ENCODE measurements at places on chromosomes 2 and 18. TPM values are rescaled to one million over a fixed set of nuclear protein-coding genes. Genes with fewer than 3 reads are reported as not detected.

The SERPINB7 gene
- not detected for total RNA-seq

The SCYGR4 gene
- total RNA-seq: not detected

The IL1R2 gene
- 25.4 TPM for total RNA-seq

The CHRNG gene
- not detected for total RNA-seq

The GDF7 gene
- 0.02 TPM for total RNA-seq

The MAP3K19 gene
- not detected for total RNA-seq

The POTEC gene
- total RNA-seq: not detected

The LGALSL gene
- total RNA-seq: 2.2 TPM

DNA sequence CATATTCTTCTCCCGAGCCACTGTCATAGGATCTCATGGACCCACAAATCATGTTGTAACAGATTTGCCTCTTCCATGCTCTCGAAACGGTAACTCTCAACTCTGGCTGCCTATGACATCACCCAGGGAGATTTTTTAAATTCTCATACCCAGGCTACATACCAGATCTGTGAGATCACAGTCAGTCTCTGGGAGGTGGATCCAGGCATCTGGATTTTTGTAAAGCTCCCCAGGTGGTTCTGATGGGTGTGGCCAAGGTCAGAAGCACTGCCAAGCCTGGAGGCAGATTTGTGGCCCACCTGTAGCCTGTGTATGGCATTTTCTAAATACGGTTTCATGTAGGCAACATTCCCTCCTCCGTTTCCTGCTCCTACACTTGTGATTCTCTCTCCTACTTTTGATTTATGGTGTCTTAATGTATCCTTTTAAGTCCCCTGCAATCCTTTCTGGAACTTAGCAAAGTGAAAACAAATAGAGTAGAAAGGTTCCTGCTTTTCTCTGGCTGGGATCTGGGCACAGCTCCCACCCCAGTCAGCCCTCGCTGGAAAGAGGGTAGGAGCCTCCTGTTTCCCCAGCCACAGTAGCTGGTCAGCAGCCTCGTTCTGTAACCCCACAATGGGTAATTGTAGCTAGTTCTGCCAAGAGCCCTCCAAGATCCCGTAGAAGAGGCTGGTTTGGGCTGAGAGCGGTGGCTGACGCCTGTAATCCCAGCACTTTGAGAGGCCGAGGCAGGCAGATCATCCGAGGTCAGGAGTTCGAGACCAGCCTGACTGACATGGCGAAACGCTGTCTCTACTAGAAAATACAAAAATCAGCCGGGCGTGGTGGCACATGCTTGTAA is 96.2 kb downstream of the KLHL29 start:
- no peak for DNase-seq

DNA sequence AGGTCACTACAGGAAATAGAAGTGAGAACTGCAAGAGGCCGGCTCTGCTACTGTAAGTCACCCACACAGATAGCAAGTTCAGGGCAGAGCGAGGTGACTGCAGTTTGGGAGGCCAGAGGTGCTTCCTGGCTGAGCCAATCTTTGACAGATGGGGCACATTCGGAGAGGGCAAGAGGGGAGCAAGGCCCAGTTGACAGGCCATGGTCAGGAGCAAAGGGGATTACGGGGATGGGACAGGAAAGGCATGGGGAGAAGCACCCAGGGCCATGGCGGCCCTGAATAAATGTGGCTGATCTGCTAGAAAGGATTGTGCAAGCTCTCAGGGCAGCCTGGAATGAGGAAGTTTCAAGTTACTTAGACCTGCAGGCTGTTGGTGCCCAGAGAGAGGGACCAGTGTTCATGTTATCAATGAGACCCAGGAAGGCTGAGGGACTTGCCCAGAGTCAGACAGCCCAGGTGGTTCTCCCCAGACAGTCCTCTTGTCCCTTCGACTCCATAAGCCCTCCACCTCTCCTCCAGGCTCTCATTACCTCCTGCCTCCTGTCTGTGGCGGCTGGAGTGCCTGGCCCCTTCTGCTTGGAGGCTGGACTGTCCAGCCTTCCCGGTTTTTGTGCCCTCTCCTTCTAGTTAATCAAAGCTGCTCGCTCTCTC is 123.3 kb downstream of the CTIF start:
- no peak for DNase-seq

GRCh38 chr2:105409717-105410116 is 10.9 kb upstream of the FHL2 start:
- no peak for DNase-seq

GRCh38 chr18:39702888-39703287 is 2137.3 kb upstream of the CELF4 start:
- no peak for DNase-seq

- no peak for DNase-seq
These were observed 1802.7 kb downstream of the SUCLG1 start for GRCh38 chr2:82656420-82656819.

GRCh38 chr2:172552547-172553291 is 3.2 kb upstream of the PDK1 start:
- DNase-seq: no peak

- DNase-seq: no peak
These were observed 145.2 kb downstream of the GALNT3 start for GRCh38 chr2:165648801-165649200.

DNA sequence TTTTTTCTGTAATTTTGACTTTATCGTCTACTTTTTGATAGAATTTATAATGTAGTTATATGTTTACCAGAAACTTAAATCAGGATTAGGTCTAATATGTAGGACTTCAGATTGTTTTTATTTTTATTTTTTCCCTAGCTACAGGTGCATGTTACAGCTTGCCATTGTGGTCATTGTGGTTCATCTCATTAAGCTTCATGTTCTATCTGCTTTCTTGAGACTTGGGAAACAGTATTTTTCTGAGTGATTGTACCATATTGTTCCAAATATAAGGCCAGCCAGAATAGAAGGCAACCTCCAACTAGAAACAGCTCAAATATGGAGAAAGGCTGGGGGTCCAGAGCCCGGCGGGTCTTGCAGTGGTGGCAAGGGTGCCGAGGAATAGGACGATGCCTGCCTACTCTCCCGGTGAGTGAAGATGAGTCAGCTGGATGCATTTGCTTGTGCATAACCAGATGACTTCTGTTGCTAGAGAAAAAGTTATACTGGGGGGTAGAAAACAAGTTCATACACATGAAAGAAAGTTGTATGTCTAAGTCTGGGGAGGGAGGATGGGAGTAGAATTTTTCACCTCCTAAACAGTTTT is 188.4 kb downstream of the CCDC85A start:
- no peak for DNase-seq

GRCh38 chr18:34370704-34371395 is 146.1 kb upstream of the NOL4 start:
- DNase-seq: no peak

GRCh38 chr2:236879416-236879963 is 206.2 kb upstream of the COPS8 start:
- no peak for DNase-seq

- DNase-seq: no peak
These were observed 50.4 kb downstream of the ZC3H8 start for GRCh38 chr2:112204411-112204810.

DNA sequence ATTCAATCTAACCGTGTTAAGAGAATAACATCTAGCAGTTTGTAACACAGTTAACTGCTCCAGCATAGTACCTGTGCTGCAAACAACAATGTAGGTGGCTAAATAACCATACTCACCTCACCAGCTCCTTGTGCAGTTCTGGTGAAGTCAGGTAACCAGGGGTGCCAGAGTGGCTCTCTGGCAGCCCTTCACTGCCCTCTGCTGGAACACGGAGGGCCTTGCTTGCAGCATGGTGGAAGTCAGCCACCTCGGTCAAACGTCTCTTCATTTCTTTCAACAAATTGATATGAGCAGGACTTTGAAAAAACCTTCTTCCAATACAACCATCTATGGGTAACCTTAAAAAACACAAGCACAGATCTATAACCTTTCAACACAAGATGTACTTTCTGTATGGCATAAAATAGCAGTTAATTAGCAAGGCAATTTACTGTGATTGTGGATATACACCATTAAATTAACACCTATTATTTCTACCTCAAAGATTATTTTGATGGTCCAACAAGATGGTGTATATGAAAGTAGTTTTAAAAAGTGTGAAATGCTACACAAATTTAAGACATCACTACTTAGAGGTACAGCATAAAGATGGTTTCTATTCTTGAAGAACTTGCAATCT is 56.6 kb downstream of the EPG5 start:
- DNase-seq: peak; percentile 81

DNA sequence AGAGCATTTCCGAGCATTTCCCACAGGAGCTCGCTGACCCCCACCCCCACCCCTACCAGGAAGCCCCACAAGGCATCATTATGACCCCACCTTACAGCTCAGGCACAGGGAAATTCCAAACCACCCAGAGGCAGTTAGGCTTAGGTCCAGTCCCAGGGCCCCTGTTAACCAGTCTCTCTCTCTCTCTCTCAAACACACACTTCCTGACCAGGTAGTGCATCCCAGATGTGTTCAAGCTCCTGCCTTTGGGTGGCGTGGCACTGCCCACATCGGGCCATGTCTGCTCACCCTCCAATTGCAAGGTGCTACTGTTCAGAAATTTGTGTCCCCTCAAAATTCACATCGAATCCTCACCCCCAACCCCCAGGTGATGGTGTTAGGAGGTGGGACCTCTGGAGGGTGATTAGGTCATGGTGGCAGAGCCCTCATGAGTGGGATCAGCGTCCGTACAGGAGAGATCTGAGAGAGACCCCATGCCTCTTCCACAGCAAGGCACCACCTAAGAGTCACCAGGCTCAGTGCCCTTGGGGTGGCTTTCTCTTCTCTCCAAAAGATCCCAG is 8.8 kb downstream of the COPS9 start:
- DNase-seq: no peak

DNA sequence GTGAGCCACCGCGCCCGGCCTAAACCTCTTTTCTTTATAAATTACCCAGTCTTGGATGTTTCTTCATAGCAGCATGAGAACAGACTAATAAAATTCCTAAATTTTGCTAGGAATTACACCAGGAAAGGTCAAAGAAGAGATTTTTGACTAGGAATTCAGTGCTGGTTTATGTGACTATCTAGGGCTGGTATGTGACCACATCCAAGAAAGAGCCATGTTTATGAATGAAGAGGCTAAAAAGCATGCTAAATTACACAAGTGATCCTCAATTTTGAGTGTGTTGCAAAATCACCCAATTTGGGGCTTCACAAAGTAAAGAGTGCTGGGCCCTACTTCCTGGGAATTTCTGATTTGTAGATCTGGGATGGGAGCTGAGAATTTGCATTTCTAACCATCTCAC is 123.6 kb downstream of the CSRNP3 start:
- DNase-seq: no peak

GRCh38 chr18:47531717-47532116 is 280.3 kb upstream of the SKOR2 start:
- DNase-seq: no peak

DNA sequence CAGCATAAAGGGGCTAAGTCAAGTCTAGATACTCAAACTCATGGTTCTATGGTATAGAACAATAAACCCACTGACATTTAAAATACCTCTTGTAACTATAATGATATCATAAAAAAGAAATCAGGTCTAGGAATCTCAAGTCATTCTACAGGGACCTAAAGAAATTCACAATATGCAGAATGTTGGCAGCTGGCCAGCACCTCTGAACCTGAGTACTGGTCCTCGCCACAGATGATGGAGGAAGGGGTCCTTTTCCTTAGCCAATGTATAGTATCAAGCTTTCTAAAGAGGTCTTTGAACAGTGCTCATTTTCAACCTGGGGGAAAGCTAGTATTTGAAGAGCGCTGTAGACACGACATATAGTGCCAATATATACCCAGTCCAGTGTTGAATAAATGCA is 108.4 kb upstream of the ITGB6 start:
- DNase-seq: no peak

GRCh38 chr2:120599656-120600055 is 136.0 kb upstream of the GLI2 start:
- DNase-seq: no peak

DNA sequence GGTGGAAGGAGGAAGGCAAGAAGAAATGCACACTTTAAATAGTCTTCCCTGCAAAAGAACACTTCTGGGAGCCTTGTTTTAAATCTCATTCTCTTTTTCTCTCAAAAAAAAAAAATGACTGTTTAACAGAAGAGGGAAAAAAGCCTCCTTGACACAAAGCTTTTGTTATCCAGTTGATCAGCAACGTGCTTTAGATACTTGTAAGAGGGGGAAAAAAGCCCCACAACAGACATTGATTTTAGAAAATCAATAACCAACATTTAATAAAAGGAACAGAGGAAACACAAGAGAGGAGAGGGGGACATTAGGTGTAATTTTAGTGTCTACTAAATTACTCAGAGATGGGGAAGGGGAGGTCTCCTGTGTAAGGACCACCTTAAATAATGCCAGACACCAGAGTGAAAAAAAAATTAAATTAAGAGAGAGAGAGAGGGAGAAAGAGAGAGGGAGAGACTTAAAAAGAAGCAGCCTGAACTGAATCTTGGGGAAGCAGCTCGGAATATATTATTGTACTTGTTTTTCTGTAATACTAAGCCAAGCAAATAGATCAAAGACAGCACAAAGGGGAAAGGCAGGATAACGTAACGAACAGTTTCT is 4.7 kb downstream of the ZEB2 start:
- no peak for DNase-seq

DNA sequence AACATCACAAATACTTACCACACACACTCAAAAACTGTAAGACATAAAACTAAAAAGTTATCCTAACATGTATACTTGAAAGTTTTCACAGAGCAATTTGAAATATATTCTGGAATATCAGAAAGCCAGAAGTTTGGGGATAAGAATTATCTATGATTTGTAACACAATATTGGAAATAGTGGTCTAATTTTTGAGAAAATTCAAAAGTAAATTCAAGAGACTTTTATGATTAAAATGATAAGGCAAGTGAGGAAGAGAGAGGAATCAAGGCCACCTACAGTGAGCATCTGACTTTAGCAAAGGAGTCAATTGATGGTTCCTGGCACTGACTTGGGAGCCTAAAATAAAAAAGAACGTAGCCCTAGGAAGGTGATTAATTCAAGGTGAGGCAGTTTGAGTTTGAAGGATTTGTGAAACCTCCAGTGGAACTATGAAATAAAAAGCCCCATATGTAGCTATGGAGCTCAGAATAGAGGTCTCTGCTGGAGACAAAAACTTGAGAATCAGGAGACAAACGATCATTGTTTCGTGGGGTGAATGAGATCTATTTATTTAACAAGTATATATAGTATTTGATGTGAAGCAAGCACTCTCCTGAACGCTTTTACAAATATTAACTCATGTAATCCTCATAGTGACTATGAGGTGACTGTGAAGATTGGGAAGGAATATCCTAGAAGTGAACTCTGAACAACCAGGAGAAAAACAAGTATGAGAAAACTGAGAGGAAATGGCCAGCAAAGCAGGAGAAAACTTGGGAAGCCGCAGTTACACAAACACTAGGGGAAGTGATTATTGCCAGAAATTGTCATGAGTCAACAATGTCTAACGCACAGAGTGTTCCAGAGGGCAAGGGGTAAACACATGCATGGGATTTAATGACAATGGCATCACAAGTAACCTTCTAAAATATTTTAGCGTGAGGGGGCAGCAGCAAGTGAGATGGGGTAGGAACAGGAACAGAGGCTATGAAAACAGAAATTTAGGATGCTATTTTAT is 12.8 kb downstream of the TFPI start:
- DNase-seq: no peak
